Stimulated activated CD8-positive, alpha-beta memory T cell treated with anti-CD3 and anti-CD28 coated beads, Interleukin-2, amount 100 ng/mL, for 1 hour (primary cell): ENCODE measurements at places on chromosomes 6 and 20.

- no peak for DNase-seq
These were observed 109.6 kb downstream of the ASXL1 start for GRCh38 chr20:32467506-32468312.

GRCh38 chr6:155561257-155561965 lies 105.8 kb upstream of the NOX3 start:
- no peak for DNase-seq

DNA sequence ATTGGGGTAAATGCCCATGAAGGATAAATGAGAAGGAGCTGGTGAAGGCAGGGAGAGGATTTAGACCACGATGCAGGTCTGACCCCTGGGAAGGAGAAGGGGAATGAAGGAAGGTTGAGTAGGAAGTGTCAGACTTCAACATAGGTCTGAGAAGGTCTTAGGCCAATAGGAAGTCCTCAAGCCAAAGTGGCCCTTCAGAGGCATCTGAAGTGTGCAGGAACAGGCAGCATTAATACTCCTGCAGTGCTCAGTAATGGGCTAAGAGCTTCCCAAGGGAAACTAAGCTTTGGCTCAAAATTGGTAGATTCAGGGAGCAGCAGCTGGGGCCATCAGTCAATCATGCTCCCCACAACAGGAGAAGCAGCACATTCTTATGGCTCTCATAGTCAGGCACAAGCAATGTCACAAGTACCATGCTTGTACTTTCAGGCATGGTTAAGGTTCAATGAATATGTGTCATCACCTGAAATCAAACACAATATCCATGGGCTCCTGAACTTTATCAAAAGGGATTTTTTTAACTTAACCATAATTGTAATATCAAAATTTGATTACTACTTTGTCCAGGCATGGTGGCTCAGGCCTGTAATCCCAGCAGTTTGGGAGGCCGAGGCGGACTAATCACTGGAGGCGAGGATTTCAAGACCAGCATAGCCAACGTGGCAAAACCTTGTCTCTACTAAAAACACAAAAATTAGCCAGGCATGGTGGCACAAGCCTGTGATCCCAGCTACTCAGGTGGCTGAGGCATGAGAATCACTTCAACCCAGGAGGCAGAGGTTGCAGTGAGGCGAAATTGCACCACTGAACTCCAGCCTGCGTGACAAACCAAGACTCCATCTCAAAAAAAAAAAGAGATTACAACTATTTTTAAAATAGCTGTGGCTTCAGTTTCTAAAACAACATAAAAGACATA lies 9.9 kb downstream of the RALGAPA2 start:
- DNase-seq, result no peak

GRCh38 chr20:58084566-58084965 lies 143.9 kb downstream of the ANKRD60 start:
- DNase-seq, result no peak

DNA sequence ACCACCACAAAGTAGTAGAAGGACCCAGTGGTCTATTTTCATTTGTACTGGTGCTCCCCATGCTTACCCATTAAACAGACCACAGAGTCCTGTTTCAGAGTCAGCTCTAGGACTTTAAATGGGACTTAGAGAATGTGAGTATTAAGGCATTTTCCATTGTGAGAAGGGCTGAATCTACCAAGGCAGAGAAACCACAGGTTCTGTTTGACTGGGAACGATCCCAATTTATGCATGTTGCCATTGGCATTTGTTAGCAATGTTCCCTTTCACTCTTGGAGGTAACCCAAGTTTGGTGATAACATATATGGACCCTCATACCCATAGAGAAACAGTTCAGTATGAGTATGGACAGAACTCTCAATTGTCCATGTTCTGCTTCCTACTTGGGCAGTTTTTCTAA lies 672.8 kb downstream of the KIF16B start:
- DNase-seq, result no peak

DNA sequence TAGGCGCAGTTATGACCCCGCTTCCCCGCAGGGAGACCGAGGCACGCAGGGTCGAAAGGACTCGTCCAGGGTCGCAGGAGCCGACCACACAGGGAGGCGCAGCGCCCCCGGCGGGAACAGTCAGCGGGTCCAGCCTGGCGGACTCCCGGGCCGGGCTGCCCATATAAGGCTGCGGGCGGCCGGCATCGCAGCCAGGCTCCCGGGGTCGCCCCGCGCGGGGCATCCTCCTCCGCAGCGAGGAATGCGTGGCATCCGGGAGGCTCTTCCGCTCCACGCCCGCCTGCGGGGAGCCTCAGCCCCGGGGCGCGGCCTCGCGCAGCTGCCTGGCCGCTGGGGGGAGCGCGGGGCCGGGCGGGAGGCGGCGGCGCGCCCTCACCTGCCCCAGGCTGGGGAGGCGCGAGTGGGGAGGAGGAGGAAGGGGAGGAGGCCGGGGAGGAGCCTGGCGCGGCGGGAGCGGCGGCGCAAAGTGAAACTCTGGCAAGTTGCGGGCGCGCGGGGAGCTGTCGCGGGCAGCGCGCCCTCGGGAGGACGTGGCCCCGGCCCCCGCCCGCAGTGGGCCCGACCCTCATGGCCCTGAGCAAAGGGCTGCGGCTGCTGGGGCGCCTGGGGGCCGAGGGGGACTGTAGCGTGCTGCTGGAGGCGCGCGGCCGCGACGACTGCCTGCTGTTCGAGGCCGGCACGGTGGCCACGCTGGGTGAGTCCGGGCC lies at the start of gene SYNJ2:
TSS of gene SYNJ2 (plus strand) at position 469 of the 707 bp plus-strand sequence. CDS start at position 568, 99 bp downstream.
- peak; percentile 62 for DNase-seq

DNA sequence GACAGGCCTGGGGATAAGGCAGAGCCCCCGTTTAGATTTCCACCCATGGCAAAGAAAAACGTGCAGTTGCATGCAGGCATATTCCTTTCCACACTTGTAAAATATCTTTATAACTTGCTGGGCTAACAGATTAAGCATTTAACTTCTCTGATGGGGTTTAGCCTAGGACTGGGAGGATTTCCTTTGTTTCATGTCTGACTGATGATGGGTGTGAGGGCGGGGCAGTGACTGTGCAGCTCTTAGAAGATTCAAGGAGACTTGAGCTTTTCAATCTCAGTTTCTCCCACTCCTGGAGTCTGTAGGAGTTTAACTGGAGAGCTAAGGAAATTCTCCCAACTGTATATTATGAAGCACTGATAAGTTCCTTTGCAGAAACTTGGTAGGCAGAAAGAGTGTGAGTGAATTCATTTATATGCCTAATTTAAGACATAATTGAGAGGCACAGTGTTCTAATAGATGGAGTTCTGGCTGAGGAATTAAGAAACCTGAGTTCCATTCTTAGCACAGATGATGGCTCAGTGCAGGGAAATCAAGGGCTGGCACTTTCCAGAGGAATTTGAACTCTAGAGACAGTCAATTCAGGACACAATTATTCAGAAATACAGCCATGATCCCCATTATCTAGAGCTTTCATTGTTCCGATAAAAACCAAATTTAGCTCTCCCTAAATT lies 214.6 kb upstream of the CNR1 start:
- DNase-seq, result no peak
